Naive thymus-derived CD8-positive, alpha-beta T cell (primary cell): ENCODE measurements at places on chromosomes 5 and 9.

- no peaks in the 10 kb centered on the region for H3K36me3 ChIP-seq
- H3K27ac ChIP-seq = no peak overlapping the region
- H3K4me1 ChIP-seq = no peaks in the 10 kb centered on the region
- no peak for DNase-seq
- no peaks in the 10 kb centered on the region for H3K27me3 ChIP-seq
Observed at GRCh38 chr5:43320846-43321245, 7.6 kb upstream of the HMGCS1 start.

DNA sequence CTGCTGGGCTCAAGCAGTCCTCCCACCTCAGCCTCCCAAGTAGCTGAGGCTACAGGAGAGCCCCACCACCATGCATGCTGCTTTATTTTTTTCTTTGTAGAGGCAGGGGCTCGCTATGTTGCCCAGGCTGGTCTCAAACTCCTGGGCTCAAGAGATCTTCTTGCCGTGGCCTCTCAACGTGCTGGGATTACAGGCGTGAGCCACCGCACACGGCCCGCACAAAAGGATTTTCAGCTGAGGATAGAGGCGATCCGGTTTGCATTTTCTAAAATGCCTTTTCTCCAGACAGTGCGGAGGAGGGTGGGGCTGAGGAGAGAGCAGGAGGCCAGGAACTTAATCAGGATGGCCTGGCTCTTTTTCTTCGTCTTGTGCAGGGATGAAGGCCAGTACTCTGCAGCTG is 6.9 kb downstream of the HRH2 start:
- H3K36me3 ChIP-seq = no peaks in the 10 kb centered on the region
- no peak overlapping the region for H3K4me3 ChIP-seq
- peaks cover 36% of the 10 kb centered on the region for H3K4me1 ChIP-seq
- DNase-seq = no peak

- H3K4me3 ChIP-seq = peak overlapping the region; percentile 53
- no peak overlapping the region for H3K27ac ChIP-seq
- H3K36me3 ChIP-seq = no peaks in the 10 kb centered on the region
- DNase-seq = no peak
Observed at GRCh38 chr5:113378081-113378480, 56.7 kb downstream of the TSSK1B start.

GRCh38 chr9:111691672-111692329 is 30.4 kb downstream of the GNG10 start:
- no peaks in the 10 kb centered on the region for H3K4me1 ChIP-seq
- no peak overlapping the region for H3K27ac ChIP-seq
- H3K27me3 ChIP-seq = no peaks in the 10 kb centered on the region
- DNase-seq = peak; percentile 28
- peaks cover 4% of the 10 kb centered on the region for H3K36me3 ChIP-seq
- no peak overlapping the region for H3K4me3 ChIP-seq

- no peak for DNase-seq
- no peak overlapping the region for H3K4me3 ChIP-seq
- H3K4me1 ChIP-seq = no peaks in the 10 kb centered on the region
- H3K36me3 ChIP-seq = no peaks in the 10 kb centered on the region
- H3K27me3 ChIP-seq = no peaks in the 10 kb centered on the region
Observed at GRCh38 chr5:178341851-178342140, 109.2 kb upstream of the PHYKPL start.

- H3K27ac ChIP-seq = no peak overlapping the region
- DNase-seq = no peak
- H3K4me3 ChIP-seq = no peak overlapping the region
- H3K4me1 ChIP-seq = no peaks in the 10 kb centered on the region
- peaks cover 6% of the 10 kb centered on the region for H3K27me3 ChIP-seq
Observed at GRCh38 chr5:129078247-129078646, 16.3 kb upstream of the ISOC1 start.

DNA sequence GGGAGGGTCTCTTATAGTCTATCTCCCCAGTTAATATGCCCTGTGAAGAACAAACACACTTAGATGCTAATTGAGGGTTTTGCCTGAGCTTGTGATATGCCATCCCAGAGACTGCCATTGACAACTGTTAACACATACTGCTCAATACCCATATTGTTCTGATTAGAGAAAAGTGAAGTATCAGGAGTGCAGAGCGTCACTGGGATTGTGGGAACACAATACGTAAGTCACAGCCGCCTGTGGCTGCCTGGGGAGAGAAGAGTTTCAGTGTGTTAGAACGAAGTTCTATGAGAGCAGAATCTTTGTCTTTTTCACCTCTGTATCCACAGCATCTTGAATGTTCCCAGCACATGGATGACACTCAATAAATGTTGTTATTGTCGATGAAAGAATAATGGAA is 110.2 kb downstream of the MEF2C start:
- no peaks in the 10 kb centered on the region for H3K36me3 ChIP-seq
- H3K27ac ChIP-seq = no peak overlapping the region
- no peak for DNase-seq

DNA sequence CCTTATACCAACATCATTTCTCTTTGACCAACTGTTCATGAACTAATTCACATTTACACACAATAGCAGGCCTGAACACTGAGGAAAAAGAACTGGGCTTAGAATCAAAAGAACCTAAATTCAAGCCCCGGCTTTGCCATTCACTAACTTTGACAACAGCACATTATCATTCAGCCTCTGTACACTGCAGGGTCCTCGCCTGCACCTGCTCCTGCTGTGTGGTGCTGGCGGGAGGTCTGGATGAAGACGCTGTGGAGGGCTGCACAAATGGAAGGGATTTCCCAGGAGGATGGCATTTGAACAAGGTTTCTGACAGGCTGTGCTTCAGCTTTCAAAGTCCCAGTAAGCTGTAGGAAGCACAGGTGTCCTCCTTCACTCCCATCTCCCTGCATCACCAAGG is 151.2 kb downstream of the ZDHHC21 start:
- H3K27ac ChIP-seq = no peak overlapping the region
- H3K4me3 ChIP-seq = no peak overlapping the region
- no peak for DNase-seq

- H3K4me3 ChIP-seq = no peak overlapping the region
- peaks cover 22% of the 10 kb centered on the region for H3K27me3 ChIP-seq
- DNase-seq = no peak
- H3K27ac ChIP-seq = no peak overlapping the region
- no peaks in the 10 kb centered on the region for H3K36me3 ChIP-seq
Observed at GRCh38 chr9:131036529-131037334, 27.8 kb downstream of the LAMC3 start.

- H3K36me3 ChIP-seq = no peaks in the 10 kb centered on the region
- H3K27me3 ChIP-seq = no peaks in the 10 kb centered on the region
- no peak overlapping the region for H3K4me3 ChIP-seq
- no peak for DNase-seq
- peaks cover 62% of the 10 kb centered on the region for H3K4me1 ChIP-seq
Observed at GRCh38 chr5:68383888-68384310, 168.3 kb downstream of the PIK3R1 start.

DNA sequence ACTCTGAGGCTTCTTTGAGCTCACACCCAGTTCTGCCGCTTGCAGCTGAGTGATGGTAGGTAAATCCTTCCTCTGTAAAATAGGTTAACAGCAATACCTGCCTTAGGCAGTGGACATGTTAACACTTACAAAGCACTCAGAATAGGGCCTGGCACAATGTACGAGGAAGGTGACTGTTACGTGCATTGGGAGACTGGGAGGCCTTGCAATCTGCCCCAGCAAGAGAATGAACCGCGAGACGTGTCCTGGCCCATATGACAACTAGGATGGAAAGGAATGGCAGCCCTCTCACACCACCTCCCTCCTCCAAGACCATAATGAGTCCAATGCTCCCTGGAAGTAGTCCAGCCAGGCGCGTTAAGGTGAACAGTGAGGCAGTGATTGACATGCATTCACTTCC is 23.1 kb upstream of the AKNA start:
- no peak overlapping the region for H3K27ac ChIP-seq
- H3K4me3 ChIP-seq = no peak overlapping the region
- no peaks in the 10 kb centered on the region for H3K4me1 ChIP-seq
- no peaks in the 10 kb centered on the region for H3K27me3 ChIP-seq

DNA sequence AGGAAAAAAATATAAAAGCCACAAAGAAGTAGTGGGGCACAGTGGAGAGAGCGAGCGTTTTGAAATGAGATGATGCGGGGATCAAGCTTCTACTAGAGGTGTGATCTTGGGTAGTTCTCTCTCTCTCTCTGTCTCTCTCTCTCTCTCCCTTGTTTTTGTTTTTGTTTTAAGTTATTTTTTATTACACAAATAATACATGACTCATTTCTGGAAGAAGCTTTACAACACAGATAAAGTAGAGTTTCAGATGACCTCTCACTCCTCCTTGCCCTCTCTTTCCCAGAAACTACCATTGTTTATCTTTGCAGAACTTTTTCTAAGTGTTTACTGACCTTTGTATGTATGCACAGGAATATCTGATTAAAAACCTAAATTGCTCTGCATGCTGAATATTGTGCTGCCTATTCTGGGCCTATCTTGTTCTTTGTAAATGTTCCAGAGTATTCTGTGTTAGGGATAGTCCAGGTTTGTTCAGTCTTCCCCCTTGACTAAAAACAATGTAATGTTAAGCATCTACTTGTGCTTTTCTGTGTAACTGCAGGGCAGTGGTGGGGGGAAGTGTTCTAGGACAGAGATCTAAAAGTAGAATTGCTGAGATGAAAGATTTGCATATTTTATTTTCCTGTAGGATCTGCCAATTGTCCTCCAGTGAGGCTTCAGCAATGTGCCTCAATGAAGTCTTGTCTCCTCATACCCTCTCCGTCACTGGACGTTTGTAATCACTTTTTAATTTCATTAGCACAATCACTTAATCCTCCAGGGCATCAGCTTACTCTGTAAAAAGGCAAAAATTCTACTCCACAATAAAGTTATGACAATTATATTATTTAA is 52.0 kb downstream of the FYB1 start:
- H3K27me3 ChIP-seq = no peaks in the 10 kb centered on the region
- DNase-seq = no peak
- H3K4me3 ChIP-seq = peak overlapping the region; percentile 72
- peaks cover 45% of the 10 kb centered on the region for H3K4me1 ChIP-seq

DNA sequence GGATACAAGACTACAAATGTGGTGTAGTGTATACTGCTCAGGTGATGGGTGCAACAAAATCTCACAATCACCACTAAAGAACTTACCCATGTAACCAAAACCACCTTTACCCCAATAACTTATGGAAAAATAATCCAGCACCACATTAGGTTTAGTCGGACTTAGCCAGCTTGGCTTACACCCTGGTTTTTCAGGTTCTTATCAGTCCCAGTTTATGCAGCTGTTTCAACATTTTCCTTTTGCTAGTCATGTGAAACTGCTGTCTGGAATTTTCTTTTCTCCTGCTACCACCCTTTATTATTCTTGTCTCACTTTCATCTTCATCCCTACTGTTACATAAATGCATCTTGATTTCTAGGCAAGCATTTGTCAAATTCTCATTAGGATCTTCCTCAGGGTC is 51.5 kb downstream of the STK32A start:
- H3K36me3 ChIP-seq = no peaks in the 10 kb centered on the region
- H3K27ac ChIP-seq = no peak overlapping the region
- H3K27me3 ChIP-seq = no peaks in the 10 kb centered on the region
- no peak for DNase-seq
- no peak overlapping the region for H3K4me3 ChIP-seq

GRCh38 chr5:180100621-180101450 is 29.3 kb upstream of the RNF130 start:
- H3K27ac ChIP-seq = no peak overlapping the region
- DNase-seq = no peak
- no peaks in the 10 kb centered on the region for H3K36me3 ChIP-seq
- peaks cover 6% of the 10 kb centered on the region for H3K27me3 ChIP-seq
- H3K4me3 ChIP-seq = no peak overlapping the region

GRCh38 chr5:20470997-20471396 is 483.0 kb upstream of the CDH18 start:
- no peak for DNase-seq
- no peaks in the 10 kb centered on the region for H3K27me3 ChIP-seq
- H3K27ac ChIP-seq = no peak overlapping the region

DNA sequence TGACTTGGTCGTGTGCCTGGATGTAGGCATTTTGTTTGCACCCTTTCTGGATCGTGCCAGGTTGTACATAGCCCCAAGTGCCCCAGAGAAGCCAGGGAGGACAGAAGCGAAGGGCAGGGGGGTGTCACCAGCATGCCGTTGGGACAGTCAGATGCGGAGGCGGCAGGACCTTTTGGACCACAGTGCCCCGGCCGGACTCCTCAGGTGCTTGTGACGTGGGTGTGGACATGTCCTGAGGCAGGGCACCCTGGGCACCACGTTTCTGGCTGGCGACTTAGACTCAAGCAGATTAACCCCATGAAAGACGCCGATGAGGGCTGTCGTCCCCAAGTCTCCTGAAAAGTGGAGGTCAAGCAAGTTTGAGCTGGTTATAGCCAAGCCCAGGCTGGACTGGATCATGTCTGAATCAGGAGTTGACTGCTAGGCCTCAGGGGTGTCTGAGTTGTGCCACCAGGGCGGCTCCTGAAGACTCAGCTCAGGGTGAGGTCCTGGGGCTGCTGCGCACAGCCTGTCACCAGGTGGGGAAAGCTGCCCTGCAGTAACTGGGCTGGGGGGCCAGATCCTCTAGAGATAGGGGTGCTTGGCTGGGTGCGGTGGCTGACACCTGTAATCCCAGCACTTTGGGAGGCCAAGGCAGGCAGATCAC is 42.0 kb downstream of the HABP4 start:
- no peak overlapping the region for H3K27ac ChIP-seq
- H3K27me3 ChIP-seq = no peaks in the 10 kb centered on the region
- peaks cover 49% of the 10 kb centered on the region for H3K36me3 ChIP-seq
- H3K4me3 ChIP-seq = peak overlapping the region; percentile 77

- H3K27ac ChIP-seq = no peak overlapping the region
- H3K36me3 ChIP-seq = no peaks in the 10 kb centered on the region
- no peak overlapping the region for H3K4me3 ChIP-seq
- H3K4me1 ChIP-seq = no peaks in the 10 kb centered on the region
Observed at GRCh38 chr9:31588006-31588405, 796.4 kb upstream of the ACO1 start.

DNA sequence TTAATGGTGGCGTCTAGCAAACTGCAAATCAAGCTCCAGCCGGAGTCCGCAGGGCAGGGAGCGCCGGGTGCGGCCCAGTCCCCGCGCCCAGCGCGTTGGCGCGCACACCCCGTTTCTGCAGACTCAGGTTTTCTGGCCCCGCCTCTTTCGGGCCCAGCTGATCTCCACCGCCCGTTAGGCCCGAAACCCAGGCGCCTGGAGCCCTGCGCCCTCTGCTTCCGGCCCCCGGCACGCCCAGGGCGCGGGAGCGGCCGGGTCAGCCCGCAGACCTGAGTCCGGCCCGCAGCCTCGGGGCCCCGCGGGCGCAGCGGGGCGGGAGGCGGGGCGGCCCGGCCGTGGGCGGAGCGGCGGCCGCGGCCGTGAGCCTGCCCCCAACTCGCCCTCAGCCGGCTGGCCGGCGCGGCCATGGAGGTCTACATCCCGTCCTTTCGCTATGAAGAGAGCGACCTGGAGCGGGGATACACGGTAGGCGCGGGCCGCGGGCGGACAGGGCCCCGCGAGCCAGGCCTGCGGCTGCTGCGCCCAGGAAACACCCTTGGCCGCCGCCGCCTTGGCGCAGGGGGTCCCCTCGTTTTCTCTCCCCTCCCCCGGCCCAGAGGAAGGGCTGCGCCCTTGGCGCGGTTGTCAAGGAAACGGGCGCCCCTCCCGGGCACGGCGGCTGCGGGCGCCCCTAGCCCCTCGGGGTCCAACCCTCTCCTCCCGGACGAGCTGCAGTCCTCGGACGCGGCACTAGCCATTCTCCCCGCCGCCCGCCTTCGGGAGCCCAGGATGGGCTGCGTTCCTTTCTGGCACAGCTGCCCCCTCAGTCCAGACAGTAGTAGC is at the start of gene SNX24:
SNX24 (plus strand) TSS at position 385 of the 822 bp plus-strand sequence; CDS start at position 406, 21 bp downstream.
- DNase-seq = peak; percentile 45
- peak within 1 kb of the TSS; percentile 57 for H3K27ac ChIP-seq
- H3K36me3 ChIP-seq = peaks cover 2% of the 10 kb centered on the region
- H3K27me3 ChIP-seq = peaks cover 1% of the 10 kb centered on the region
- H3K4me1 ChIP-seq = peaks cover 27% of the 10 kb centered on the region
- H3K4me3 ChIP-seq = peak within 1 kb of the TSS; percentile 91
